Hematopoietic multipotent progenitor cell treated with erythropoietin and hydrocortisone succinate and interleukin-3 and kit ligand, for 8 days (in vitro differentiated cells): ENCODE measurements at places on chromosomes 7 and 10.

DNA sequence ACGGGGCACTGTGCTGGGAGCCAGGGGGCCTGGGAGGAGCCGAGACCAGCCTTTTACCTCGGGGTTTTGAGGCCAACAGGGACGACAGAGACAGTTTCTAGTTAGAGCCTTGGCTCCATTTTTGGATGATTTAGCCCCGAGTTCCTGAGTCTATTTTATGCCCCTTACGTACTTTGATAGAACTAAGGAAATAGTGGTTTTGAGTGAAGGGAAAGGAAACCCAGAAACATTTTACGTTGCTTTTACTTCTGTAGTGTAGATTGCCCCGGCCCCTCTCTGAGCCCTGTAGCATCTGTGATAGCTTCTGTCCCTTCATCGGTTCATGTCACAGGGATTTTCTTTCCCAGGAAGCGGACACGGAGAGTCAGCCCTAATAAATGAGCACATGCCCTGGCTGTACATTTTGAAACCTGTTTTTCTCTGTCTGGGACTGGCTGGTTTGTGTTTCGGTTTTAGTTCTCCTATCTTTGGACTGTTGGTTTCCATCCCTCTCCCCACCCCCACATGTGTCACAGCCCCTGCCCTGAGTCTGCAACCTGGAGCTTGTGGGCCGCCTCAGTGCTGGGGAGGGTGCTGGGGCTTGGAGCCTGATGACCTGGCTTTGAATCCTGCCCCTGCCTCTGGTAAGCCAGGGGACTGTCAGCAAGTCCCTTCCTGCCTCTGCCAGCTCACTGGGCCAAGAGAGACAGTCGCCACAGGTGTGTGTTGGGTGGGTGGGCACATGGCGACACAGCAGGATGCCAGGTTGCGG lies 6.9 kb upstream of the ORAI2 start:
- peak; percentile 44 for DNase-seq

DNA sequence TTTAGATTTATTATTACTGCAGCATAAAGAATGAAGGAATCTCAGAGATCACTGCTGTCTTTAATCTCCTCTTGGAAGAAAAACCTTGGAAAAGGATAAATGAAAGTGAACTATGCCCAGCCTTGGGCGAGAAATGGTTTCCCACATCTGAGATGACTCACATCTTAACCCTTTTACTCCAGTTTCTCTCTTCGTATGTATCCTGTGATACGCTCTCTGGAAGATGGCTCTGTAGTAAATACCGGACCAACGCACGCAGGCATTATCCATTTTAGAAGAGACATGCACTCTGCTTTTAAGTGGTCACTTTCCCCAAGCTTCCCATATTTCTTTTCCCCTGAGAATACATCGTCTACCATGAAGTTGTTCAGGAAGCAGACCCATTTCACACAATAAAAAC lies 207.3 kb upstream of the BMPER start:
- no peak for DNase-seq

- no peak for DNase-seq
These were observed 35.4 kb upstream of the NRF1 start for GRCh38 chr7:129576138-129576537.

GRCh38 chr7:70068531-70068930 lies 470.3 kb downstream of the AUTS2 start:
- DNase-seq = no peak

DNA sequence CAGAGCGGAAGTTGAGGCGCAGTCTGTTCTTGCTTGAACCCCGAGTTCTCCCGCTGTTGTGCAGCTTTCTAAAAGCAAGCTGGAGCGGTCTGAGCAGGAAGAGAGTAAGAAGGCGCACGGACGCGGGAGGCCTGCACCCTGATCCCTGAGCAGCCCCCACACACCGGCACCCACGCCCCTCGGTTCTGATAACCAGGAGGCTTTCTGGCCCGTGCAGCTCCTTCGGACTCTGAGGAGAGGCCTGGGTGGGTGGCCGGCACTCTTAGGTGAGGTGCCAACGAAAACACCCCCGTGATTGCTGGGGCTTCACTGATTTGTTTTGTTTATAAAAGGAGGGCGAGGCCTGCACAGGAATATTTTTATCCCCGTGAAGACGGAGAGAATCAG lies 28.9 kb downstream of the AMZ1 start:
- no peak for DNase-seq

DNA sequence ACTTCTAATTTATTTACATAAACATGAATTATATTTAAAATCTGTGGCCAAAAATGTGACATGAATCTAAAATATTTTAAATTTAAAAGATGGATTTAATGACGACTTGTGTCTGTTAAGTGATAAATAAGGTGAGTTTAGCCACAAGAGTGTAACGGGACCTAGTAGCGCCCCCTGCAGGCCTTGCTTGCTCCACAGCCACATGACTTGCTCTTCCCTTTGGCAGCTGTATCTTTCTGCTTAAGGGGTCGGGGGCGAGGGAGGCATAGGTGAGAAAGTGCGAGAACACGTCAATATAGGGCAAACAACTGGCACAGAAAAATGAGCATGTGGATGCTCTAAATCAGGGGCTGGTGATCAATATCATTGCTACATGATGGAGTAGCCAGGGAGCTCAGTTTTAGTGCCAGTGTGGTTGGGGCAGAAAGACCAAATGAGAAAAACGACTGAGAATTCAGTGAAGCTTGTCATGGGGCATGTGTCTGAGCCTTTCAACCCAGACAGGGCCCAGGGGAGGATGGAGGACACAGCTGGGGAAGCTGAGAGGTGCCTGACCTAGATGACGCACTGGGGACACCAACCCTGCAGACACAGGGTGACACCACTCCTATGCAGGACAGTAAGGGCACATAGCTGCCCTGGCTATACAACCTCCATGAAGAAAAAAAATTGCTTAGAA lies 49.8 kb downstream of the PAXIP1 start:
- DNase-seq = peak; percentile 71

DNA sequence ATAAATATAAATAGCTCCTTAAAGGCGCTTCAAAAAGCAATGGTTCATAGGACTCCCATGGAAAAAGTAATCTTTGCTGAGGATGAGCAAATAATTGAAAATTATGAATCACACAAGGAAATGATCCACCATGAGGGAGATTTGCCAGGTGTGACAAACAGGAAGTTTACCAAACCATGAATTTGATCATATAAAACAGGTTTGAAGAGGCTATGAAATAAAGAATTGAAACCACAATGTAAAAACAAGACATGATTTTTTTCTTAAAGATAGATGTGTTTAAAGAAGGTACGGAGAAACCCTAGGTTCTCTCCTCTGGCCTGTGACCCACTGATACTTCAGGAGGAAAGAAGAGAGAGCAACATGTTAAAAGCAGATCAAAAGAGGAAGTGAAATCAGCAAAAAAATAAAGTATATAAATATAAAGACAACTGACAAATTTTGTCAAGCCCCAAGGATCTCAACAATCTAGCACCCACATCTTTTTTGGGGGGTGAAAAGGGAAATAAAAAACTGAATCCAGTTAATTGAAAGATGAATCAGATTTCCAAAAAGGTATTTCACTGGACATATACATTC lies 111.3 kb upstream of the ASAH2 start:
- no peak for DNase-seq

GRCh38 chr10:77925410-77925794 lies 1.2 kb downstream of the DLG5 start:
- no peak for DNase-seq

- DNase-seq = no peak
These were observed 211.7 kb upstream of the MKI67 start for GRCh38 chr10:128337860-128338378.

DNA sequence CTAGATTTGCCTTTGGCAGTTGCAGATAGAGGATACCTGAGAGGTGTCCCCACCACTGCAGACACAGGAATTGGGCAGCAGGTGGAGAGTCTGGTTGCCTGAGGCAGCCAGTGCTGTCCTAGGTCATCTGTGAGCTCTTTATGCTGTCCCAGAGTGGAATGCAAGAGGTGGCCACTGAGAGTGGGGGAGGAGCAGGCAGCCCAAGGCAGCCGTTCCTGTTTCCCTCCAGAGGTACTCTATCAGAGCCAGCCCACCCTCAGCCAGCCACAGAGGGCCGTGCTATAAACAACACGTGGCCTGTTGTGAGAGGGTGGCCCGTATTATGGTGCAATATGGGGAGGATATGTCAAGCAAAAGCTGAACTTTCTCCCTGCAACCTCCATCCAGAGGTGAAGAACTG lies 8.5 kb downstream of the LRRC18 start:
- DNase-seq = no peak

DNA sequence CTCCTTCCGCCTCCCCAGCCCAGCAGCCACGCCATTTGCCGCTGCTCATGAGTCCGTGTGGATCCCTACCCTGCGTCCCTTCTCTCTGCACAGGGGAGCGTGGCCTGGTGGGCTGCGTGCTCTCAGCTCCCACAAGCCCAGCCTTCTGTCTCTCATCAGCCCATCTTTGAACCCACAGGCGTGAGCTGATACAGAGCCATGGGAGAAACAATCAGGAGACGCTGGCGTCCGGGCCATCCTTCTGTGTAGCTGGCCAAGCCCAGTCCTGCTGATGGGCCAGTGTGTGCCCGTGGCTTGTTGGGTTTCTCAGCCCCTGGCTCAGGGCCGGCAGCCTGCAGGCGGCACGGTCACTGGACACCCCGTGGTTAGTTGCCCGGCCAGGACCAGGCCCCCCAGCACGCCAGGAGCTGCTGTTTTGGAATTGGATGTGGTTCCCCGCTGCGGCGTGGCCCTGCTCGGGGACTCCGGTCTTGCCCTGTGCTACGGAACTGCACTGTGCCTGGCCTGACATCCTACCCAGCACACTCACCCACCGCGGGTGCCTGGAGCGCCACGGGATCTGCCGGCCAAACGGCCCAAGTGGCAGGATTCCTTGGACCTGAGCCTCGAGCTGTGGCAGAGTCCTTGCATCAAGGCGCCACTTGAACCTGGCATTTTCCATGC lies 88.9 kb downstream of the ELFN1 start:
- no peak for DNase-seq

GRCh38 chr10:128846927-128847326 lies 620.1 kb upstream of the MGMT start:
- DNase-seq = no peak

- no peak for DNase-seq
These were observed 64.0 kb downstream of the MTPAP start for GRCh38 chr10:30284865-30285594.

- no peak for DNase-seq
These were observed 40.5 kb upstream of the PRKAR1B start for GRCh38 chr7:767580-767940.

DNA sequence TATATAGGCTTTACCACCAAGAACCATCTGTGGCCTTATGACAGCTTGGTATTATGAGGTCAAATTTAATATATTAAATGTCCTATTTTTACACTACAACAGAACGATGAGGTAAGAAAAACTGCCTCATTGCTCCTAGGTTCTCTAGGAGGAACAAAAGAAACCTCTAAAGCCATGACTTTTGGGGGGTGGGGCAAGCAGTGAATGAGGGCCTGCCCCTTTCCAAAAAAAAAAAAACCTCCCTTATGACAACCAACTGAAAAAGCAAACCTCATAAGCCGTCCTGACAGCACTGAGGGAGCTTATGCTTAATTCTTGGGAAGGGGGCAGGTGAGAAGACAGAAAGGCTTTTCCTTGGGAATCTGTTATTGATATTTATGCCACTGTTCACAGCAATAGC lies 116.6 kb downstream of the KMT2E start:
- DNase-seq = no peak
